ENCODE measurements at places on chromosomes 5 and 9.

DNA sequence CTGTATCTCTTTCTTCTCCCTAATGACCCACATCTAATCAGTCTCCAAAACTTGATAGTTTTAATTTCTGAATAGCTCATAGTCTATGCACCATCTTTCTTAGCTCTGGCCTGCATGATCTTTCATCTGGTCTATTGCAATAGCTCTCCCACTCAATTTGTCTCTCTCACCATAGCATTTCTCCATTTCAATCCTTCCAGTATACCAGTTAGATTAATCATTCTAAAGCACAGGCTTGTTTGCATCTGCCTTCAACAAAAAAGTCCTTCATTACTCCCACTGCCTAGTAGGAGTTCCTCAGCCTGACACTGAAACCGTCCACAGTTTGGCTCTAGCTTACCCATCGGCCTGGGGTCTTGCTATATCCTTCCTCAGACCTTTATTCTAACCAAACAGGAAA lies 344.9 kb downstream of the ENC1 start:
- no peak for DNase-seq

GRCh38 chr5:43000914-43001313 lies 39.2 kb downstream of the ANXA2R start:
- DNase-seq, result no peak

- DNase-seq, result peak; percentile 78
Observed at GRCh38 chr5:120655828-120656435, 191.8 kb downstream of the PRR16 start.

DNA sequence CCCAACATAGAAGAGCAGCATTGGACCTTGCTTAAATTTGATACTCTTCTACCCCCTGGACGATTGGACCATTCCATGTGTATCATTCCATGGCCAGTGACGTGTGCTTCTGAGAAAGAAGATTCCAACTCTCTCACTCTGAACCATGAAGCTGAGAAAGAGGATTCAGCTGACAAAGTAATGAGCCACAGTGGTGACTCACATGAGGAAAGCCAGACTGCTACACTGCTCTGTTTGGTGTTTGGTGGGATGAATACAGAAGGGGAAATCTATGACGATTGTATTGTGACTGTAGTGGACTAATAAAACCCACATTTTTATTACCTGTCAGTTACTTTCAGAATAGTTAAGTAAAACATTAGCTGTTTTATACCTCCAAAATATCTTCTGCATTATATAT lies 7.5 kb downstream of the HSPA5 start:
- DNase-seq, result peak; percentile 68

DNA sequence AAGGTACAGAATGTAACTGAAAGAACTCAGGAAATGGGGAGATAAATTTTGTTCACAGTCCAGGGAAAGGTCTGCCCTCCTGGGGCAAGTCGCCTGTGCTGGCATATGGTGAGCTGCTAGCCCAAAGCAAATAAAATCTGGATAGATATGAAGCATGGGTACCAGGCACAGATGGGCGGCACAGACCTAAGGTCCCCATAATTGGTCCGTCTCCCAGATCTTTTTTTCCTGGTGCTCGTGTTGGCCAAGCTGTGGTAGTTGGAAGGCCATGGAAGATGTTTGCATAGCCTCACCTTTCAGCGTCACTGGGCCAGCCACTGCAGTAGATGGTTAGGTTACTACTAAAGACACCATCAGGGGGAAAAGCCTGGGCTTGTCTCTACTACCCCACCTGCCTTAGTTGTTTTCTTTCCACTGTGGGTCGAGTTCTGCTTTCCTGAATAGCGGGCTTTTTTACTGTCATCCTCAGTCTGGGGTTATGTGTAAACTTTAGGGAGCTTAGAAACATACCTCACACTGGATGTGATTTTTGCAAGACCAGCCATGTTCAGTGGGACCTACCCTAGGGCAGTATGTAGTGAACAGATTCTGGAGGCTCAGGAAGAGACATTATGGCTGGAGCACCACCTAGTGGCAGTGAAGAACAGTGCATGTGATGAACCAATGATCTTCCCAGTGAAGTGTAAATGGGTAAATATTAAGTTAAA lies 24.2 kb upstream of the GLRX start:
- peak; percentile 80 for DNase-seq

DNA sequence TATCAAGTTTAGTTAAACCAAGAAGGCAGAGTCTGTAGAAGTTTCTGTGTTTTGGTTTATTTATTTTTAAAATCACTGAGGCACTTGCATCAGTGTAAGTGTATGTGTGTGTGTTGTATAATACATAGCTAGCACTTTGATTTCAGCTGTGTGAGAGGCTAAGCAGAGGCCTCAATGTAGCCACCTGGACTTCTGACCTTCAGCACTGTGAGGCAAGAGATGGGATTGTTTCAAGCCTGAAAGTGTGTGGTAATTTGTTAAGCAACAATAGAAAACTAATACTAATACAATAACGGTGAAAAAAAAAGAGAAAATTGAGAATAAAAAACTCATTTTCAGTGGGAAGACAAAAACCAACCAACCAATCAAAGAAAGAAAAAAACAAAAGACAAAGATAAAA lies 327.3 kb downstream of the CDH18 start:
- no peak for DNase-seq

DNA sequence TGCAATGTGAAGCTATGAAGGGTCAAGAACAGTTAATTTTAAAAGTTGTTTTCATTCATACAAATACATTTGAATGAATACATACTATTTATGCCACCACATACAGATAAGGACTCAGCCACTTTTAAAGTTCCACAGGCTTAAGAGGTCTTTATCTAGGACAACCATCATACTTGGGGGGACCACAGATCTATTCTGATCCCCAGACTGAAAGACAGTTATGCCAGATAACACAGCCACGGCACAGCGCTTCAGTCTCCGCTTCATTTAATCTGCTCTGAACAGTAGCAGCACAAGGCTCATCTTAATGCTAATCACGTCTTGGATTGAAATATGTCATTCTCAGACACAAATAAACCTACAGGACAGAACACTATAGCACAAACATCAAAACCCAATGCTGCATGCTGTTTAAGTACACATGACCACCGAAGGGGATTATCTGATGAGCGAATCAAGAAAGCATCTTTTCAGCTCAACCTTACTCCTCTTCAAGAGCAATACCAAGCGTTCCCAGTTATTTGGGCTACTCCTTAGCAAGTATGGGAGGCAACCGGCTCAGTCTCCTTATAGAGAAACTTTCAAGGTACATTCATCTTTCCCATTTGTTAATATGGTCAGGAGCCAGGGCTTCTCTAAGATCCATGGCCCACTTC lies 33.3 kb downstream of the PUM3 start:
- DNase-seq, result no peak

GRCh38 chr5:139648205-139649081 lies at the start of gene CXXC5:
Gene CXXC5 (plus strand): TSS chr5:139648349. CDS start chr5:139680524, 32,175 bp downstream.
- peak; percentile 94 for DNase-seq

GRCh38 chr9:20996809-20997208 lies 34.6 kb downstream of the HACD4 start:
- no peak for DNase-seq

GRCh38 chr9:130993303-130994030 lies 15.5 kb upstream of the LAMC3 start:
- no peak for DNase-seq

DNA sequence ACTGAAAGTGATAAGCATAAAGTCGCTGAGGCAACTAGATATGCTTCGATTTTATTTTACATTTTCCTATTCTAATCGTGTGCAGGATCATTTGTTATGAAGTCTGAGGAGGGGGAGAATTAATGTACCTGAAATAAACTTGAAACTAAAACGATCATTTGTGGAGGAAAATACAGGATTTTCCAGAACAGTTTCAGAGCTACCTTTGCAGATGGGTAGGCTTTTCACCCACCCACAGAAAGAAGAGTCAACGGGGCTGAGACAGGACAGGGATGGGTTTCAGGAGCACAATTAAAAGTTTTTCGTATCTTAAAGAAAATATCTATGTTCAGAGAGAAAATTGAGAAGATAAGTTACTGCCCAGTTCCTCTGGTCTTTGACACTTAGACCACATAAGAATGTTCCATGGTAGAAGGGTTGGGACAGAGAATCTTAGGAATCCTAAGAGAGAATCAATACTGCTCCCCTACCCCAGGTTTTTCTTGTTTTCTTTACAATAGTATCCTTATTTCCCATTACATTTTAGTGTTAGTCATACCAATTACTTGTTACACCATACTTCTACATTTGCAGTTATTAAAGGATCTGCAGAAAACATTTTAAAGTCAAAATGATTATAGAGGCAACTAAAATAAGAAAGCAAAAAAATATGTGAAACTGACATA lies 211.4 kb downstream of the DEPDC1B start:
- no peak for DNase-seq

GRCh38 chr5:168950241-168950951 lies 350.5 kb downstream of the SLIT3 start:
- no peak for DNase-seq

DNA sequence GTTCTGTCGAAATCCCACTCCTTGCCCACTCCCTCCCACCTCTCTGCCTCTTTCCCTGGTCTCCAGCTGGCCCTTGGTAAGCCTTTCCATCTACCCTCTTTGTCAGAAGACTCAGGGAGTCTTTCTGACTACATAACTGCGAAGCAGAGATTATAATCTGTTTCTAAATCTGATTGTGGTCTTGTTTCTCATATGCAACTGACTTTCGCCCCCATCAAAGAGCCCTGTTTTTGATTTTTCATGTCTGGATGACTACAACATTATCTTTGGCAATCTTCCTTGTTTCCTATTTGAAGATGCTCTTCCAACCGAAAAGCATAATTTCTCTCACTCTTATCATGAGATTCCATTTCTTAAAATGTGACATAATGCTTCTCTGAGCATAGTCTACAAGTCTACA lies 218.2 kb upstream of the ADAMTSL1 start:
- no peak for DNase-seq

- no peak for DNase-seq
Observed at GRCh38 chr5:9587135-9587534, 41.3 kb upstream of the SEMA5A start.

- DNase-seq, result no peak
Observed at GRCh38 chr5:126455728-126456127, 32.5 kb downstream of the GRAMD2B start.

GRCh38 chr9:125397736-125398135 lies 136.1 kb downstream of the GAPVD1 start:
- no peak for DNase-seq

GRCh38 chr5:81303563-81303962 lies 2.2 kb downstream of the ZCCHC9 start:
- peak; percentile 3 for DNase-seq

- DNase-seq, result no peak
Observed at GRCh38 chr9:92934321-92934720, 13.0 kb upstream of the FGD3 start.

DNA sequence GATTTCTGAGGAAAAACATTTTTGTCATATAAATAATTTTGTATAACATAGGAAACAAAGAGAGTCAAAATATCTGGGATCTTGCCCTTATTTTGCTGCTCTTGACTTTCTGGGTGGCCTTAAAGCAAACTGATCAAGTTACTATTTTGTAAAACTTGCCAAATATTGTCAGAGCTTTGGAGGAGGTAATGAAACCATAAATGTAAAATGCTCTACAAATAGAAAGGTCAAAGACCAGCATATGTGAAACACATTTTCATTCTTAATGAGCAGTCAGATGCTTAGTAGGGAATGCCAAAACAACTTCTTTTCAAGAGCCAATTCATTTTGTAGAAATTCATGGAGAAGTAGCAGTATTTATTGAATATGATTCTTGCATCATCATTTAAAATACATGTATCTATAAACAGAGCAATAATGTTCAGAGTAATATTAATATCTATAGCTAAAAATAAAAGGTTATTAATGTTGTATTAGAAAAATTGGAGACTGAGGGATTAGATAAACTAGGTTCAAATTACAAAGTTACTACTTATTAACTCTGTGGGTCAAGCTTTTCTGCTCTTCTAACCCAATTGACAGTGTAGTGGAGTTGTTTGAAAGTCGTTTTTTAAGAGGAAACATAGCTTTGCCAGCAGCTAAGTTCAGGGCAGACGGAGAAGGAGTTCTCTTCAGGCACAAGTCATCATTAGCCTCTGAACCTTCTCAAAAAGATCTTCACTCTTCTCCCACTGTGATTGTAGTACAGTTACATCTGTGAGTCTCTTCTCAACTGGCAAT lies 2053.1 kb downstream of the EFNA5 start:
- no peak for DNase-seq

DNA sequence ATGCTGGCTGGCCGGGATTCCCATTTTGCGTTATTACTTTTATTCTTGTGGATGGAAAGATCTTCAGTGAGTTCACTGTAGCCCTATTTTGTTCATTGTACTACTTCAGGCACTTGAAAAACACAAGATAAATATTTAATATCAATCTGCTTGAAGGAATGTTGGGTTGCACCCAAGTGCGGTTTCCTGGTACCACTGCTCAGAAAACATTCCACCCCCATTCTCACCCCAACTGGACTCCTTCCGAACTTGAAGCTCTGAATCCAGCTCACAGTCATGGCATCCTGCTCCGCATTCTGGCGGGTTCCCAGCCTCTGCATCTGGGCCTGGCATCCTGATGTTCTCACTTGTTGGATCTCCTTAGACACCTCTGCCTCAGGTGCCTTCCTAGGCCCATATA lies 103.2 kb downstream of the CFAP90 start:
- no peak for DNase-seq

DNA sequence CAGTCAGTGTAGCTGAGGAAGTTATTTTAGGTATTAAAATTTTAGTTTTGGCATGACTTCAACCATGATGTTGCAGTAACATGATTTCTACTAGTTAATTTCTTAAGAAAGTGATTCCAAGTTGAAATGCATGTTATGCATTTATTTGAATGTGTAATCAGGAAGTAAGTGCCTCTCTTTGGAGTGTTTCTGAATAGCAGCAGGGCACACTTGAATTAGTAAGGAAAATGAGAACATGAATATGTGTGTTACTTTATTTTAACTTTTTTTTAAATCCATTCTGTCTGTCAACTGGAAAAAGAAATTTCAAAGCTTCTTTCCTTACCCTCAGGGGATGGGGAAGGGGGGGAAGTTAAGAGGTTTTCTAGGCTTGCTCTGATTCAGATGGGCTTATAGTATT lies 40.4 kb downstream of the CTNNA1 start:
- no peak for DNase-seq

DNA sequence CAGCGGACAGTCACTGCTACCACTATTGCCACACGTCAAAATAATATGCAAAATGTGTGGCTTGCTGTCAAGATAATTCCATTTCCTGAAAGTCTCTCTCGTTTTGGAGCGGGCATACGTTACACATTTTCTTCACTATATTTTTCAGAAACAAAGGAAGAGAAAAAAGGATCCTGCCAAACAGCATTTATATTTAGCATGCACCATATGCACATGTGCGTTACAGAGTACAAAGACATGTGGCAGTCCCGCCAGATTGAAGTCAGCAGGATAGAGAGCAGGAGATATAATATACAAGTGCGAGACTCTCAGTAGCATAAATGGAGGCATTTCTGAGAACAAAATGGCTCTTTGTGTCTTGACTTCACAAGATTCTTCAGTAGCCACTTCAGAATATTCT lies 221.6 kb upstream of the KIF2A start:
- no peak for DNase-seq

- no peak for DNase-seq
Observed at GRCh38 chr9:97759581-97760288, 62.6 kb upstream of the XPA start.

GRCh38 chr5:139849942-139850341 lies 54.3 kb downstream of the PSD2 start:
- peak; percentile 59 for DNase-seq

GRCh38 chr5:153960269-153961215 lies 78.2 kb downstream of the FAM114A2 start:
- no peak for DNase-seq

- no peak for DNase-seq
Observed at GRCh38 chr5:180799902-180800801, 2.5 kb downstream of the MGAT1 start.

Data from DMS53 (cell line).